ENCODE measurements at places on chromosomes 7 and 10.

DNA sequence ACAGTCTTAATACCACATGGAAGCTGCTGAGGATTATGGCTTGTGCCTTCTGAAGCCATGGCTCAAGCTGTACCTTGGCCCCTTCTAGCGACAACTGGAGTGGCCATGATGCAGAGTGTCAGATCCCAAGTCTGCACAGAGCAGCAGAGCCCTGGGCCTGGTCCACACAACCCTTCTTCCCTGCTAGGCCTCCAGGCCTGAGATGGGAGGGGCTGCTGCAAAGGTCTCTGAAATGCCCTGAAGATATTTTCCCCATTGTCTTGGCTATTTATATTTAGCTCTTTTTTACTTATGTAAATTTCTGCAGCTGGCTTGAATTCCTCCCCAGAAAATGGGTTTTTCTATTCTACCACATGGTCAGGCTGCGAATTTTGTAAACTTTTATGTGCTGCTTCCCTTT, 804.6 kb upstream of the ZWINT start:
- no peak for DNase-seq

GRCh38 chr10:80206277-80206655, 929 bp upstream of the ANXA11 start:
- DNase-seq = no peak

DNA sequence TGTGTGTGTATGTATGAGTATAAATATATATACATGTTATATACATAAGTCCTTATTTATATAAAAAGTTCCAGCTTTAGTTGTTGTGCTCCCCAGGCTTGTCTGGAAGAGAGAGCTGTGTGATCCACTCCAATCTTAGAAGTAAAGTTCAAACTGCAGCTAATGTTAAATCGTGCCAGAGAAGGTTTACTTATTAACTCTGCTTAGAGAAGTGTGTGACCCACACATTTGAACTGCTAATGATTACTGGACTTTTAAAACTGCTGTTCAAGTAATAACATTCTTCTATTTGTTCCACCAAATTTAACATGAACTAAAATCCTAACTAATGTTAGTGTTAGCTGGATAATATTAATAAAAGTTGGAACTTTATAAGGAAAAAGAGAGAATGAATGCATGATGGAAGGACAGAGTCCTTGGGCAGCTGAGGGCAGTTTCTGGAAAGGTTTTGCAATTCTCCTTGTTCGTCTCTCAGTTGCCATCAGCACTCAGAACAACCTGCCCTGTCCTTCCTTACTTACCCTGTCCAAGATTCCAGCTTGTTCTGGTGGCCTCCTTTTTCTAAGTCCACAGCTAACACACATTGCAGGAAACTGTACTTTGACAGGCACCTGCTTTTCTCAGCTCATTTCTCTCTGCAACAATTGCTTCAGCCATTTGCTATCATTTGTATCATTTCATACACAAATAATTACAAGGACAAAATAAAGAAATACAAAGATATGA, 162.6 kb downstream of the FAM107B start:
- no peak for DNase-seq

- DNase-seq = no peak
Measured at GRCh38 chr10:3574451-3574850, 210.6 kb downstream of the KLF6 start.

GRCh38 chr7:125481323-125481722, 551.7 kb upstream of the POT1 start:
- DNase-seq = no peak

GRCh38 chr7:151705636-151706276, 171.2 kb downstream of the PRKAG2 start:
- DNase-seq = peak; percentile 63

DNA sequence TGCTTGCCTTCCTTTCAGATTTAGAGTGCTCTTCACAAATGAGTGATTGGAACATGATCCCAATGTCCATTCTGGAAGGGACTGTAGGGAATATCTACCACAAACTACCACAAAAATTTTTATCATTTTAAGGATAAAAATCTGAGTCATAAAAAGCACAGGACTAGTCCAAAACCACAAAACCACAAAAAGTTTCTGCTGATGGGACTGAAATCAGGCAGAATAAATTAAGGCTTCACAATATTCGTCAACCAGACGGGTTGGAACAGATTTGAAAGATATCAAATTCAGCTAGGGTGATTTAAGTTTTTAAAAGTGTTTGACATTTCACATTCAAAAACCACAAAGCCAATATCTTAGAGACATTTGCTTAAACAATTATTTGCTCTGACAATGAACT, 100.1 kb upstream of the PTN start:
- peak; percentile 79 for DNase-seq

GRCh38 chr7:105060923-105061322, 46.9 kb downstream of the KMT2E start:
- no peak for DNase-seq

GRCh38 chr7:105775580-105775979, 100.8 kb downstream of the ATXN7L1 start:
- DNase-seq = peak; percentile 69

- DNase-seq = peak; percentile 85
Measured at GRCh38 chr10:102461187-102462054, 10.1 kb upstream of the C10orf95 start.

GRCh38 chr7:21912931-21913780, 32.5 kb downstream of the CDCA7L start:
- DNase-seq = no peak

GRCh38 chr7:101113836-101114235, 13.1 kb upstream of the SERPINE1 start:
- no peak for DNase-seq

- peak; percentile 10 for DNase-seq
Measured at GRCh38 chr10:96319754-96320474, 15.7 kb downstream of the DNTT start.

GRCh38 chr10:48768926-48769325, 84.3 kb downstream of the WDFY4 start:
- DNase-seq = no peak

GRCh38 chr7:30694774-30695721, 12.8 kb upstream of the CRHR2 start:
- DNase-seq = no peak

DNA sequence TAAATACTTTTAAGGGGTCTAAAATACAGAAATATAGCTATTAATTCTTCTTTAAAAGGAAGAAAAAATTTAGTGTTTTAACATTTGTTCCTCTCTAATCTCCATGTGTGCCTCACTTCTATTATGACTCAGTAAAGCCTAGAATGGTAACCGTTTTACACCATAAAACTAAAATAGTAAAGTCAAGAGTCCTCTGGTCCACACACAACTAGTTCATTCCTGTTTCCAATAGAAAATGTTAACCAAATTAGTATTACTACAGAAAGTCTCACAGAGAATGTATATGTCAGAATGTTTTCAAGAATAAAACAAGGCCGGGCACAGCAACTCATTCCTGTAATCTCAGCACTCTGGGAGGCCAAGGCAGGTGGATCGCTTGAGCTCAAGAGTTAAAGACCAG, 55.8 kb downstream of the CNOT4 start:
- no peak for DNase-seq

DNA sequence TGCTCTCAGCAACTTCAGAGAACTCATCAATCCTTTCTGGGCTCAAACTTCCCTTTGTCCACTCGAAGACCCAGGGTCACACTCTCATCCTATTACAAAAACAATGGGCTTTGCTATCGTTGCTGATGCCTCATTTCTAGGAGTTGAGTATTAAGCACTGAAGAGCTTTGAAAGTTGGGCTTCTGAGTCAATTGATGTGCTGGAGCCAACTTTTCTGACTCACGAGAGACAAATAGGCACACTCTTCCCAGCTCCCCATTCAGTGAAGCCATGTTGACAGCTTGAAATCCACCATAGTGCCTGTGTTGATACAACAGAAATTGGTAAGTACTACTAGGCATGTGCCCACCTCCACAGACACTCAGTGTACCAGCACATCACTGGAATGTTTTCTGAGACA, 97.5 kb upstream of the PRSS58 start:
- DNase-seq = peak; percentile 38

All from adipocyte (in vitro differentiated cells).